ENCODE measurements at places on chromosomes 12 and 14. TPM values are rescaled to one million over a fixed set of nuclear protein-coding genes. Genes with fewer than 3 reads are reported as not detected.

GRCh38 chr14:77822307-77822706 lies 22.4 kb downstream of the ADCK1 start:
- H3K4me1 ChIP-seq = no peaks in the 10 kb centered on the region
- no peak for DNase-seq
- no peak overlapping the region for H3K4me3 ChIP-seq
- no peaks in the 10 kb centered on the region for H3K27me3 ChIP-seq
- no peak overlapping the region for H3K27ac ChIP-seq

GRCh38 chr14:69629225-69630127 lies 18.1 kb downstream of the SUSD6 start:
- no peak overlapping the region for H3K4me3 ChIP-seq
- DNase-seq = no peak
- H3K4me1 ChIP-seq = peaks cover 93% of the 10 kb centered on the region
- no peaks in the 10 kb centered on the region for H3K27me3 ChIP-seq
- H3K36me3 ChIP-seq = no peaks in the 10 kb centered on the region

DNA sequence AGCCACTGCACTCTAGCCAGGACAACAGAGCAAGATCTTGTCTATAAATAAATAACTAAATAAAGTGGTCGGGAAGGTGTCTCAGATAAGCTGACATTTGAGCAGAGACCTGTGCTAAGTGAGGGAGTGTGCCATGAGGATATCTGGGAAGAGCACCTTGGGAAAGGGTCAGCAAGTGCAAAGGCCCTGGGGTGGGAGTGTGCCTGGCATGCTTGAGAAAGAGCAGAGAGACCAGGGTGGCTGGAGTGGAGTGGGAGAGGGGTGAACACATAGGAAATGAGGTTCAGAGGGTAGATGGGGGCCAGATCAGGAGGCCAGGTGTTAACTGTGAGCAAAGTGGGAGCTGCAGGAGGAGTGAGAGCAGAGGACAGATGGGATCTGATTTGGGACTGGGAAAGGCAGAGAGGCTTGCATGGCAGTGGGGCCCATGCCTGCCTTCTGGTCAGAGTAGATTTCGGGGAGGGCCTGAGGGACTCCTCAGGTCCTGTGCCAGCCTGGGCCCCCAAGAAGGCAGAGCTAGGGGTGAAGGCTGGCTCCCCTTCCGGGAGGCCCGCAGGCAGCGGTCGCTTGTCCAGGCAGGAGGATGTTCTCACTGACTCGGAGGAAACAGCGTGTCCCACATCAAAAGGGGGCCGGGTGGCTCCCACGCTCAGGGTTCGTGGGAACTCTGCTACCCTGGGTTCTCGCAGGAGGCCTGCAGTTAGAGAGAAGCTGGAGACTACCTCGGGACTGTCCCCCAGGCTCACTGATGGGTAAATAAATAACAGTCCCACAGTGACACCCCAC lies 32.6 kb downstream of the DTX1 start:
- H3K4me1 ChIP-seq = peaks cover 5% of the 10 kb centered on the region
- DNase-seq = no peak
- H3K4me3 ChIP-seq = no peak overlapping the region
- no peaks in the 10 kb centered on the region for H3K36me3 ChIP-seq
- no peak overlapping the region for H3K27ac ChIP-seq

The TOX4 gene
- total RNA-seq = 72.2 TPM
